Activated B cell treated with CpG ODN at 0.5 μM for 24 hours (primary cell): ENCODE measurements at places on chromosomes 16 and 17. TPM values are rescaled to one million over a fixed set of nuclear protein-coding genes. Genes with fewer than 3 reads are reported as not detected.

DNA sequence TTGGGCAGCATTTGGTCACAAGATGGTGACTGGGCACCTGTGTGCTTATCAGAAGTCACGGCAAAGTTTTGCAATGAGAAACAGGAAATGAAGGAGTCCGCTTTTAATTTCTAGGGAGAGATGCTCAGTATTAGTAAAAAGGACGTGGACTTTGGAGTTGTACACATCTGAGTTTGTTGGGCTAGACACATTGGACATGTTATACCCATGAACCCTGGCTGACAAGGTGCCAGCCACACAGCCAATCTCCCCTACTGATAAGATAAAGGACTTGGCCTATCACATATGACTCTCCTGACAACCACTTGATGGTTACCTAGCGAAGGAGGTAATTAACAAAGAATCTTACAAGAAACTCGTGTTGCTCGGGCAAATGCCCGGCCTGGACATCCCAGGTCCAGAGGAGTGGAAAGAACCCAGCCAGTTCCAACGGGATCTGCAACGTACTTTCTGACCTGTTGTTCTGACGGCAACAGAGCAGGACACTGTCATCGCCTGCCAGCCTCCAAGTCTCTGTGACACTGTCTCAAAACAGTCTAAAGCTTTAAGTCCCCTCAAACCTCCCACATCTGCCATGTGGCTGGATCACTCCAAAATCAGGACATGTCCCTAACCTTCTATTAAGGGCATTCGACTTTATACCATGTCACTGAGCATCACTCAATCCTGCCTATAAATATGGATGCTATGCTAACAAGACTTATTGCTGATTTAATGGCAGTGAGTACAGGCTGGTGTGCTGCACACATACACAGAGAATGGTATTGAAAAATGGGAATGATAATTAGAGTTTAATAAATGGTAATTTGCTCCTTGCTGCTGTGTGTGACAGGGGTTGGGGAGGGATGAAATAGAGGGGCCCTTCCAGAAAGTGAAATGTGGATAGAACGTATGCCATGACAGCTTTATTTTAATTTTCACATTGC lies 47.6 kb upstream of the LYRM9 start:
- DNase-seq: no peak

GRCh38 chr16:21301168-21301894 lies 23.2 kb upstream of the CRYM start:
- DNase-seq: peak; percentile 61

DNA sequence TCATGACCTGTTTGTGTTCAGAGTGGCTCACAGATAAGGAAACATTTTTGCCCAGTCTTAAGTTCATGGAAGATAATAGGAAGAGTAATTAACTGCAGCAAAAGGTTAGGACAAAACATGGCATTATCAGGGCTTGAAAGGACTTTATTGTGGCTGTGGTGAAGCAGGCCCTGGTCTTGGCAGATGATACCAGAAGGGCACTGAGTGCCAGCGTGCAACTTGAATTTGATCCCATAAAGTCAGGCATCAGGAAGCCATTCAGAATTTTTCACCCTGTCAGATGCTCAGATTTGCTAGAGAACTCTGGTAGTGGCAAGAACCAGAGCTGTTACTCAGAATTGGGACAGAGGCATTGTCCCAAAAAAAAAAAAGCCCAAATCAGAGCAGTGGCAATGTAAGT lies 11.2 kb upstream of the COG7 start:
- DNase-seq: no peak

GRCh38 chr17:21253646-21254441 lies 634 bp upstream of the NATD1 start:
- DNase-seq: no peak

- no peak for DNase-seq
Observed at GRCh38 chr17:49889500-49889899, 41.6 kb upstream of the TAC4 start.

- DNase-seq: no peak
Observed at GRCh38 chr16:64450177-64450576, 671.7 kb downstream of the CDH11 start.

DNA sequence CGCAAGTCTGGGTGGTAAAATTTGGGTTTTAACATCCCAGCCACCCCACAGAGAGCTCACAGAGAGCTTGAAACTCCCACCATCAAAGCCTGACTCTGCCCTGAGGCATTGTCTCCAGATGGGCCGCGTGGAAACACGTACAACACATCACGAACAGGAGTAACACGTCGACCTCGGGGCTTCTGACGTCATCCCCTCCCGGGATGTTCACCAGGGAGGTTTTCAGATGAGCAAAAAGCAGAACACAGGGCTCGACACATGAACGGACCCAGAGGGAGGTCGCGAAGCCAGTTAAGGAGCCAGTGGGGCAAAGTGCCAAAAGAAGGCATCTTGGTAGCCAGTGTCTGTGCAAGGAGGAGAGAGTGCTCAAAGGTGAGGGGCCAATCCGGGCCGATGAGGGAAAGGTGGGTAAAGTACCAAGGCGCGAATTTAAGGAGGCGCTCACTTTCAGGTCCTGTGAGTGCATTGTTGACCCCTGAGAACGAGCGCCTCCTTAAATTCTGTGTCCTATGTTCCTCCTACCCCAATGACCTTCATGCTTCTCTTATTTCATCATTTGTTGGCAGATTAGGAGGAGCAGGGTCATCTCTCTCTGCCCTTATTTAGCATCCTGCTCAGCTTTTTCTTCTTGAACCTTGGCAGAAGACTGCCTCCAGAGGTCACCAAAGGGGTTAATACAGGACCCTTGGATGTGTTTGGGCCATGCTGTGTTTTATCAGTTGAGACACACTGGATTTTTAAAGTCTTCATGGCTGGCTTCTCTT lies 5.6 kb downstream of the RCVRN start:
- no peak for DNase-seq

DNA sequence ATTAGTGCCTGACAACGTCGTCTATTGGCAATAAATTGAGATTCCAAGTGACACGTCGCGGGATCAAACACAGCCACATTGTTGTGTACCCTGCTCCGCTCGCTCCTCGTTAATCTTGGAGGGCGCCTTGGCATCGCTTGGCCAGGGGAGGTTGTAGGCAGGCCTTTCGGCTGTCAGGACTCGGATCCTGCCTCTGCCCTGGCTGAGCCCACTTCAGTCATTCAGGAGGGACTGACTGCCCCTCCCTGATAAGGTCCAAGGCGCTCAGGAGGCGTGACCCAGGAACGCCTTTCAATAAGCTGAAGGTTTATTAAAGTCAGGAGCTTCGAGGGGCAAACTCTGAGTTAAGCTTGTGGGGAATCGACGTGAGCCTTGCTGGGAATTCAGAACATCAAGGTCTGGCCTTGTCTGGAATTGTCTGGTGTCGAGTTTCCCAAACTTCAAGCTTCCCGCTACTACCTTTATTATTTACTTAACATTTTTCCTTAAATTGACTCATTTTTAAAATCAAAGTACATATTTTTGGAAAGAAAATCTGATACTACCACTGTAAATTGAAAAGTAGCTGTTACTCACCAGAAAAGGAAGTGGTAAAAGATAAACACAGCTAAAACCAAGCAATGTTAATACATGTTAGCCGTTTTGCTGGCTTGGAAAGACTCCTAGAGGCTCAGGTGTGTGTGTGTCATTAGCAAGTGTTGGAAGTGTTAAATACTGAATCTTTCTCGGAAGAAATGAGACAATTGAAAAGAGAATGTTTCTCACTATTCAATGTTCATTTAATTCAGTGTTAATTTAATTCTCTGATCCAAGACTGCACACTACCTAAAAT lies 5.3 kb upstream of the IRX3 start:
- no peak for DNase-seq

- DNase-seq: peak; percentile 21
Observed at GRCh38 chr17:64217249-64217691, 45.8 kb downstream of the TEX2 start.

The DOC2B gene
- total RNA-seq: not detected in 2 replicates

The LPO gene
- total RNA-seq: not detected in 2 replicates

The BEAN1 gene
- not detected in 2 replicates for total RNA-seq

The HOXB8 gene
- total RNA-seq: not detected in 2 replicates

The KRTAP4-3 gene
- not detected in 2 replicates for total RNA-seq

The AHSP gene
- not detected in 2 replicates for total RNA-seq

The KRT16 gene
- total RNA-seq: not detected in 2 replicates
